Left ventricle myocardium superior (tissue), 1 donor: ENCODE measurements at places on chromosomes 11 and 22. TPM values are rescaled to one million over a fixed set of nuclear protein-coding genes. Genes with fewer than 3 reads are reported as not detected.

GRCh38 chr11:454043-454442 is 4.0 kb downstream of the PTDSS2 start:
- peak; percentile 15 for DNase-seq

Gene ANO9
- total RNA-seq = 1.3 TPM

GRCh38 chr11:33941637-33942160 is 49.8 kb upstream of the LMO2 start:
- DNase-seq = no peak

- no peak for DNase-seq
Observed at GRCh38 chr11:22787551-22788162, 41.9 kb downstream of the SVIP start.

Gene LRRC32
- 30.8 TPM for total RNA-seq

Gene OR5B21
- not detected for total RNA-seq

GRCh38 chr11:66328302-66329144 is 7.7 kb downstream of the RIN1 start:
- DNase-seq = peak; percentile 86

DNA sequence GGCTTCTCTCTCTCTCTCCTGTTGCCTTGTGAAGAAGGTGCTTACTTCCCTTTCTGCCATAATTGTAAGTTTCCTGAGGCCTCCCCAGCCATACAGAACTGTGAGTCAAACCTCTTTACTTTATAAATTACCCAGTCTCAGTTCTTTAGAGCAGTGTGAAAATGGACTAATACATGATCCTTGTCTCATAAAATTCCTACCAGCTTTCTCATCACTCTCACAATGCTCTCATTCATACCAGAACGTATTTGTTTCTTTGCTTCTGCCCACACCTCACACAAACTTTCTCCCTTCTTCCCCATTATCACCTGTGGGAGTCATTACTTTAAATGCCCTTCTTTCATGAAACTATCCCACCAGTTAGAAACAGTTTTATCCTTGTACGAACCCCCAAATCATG is 62.7 kb upstream of the ARHGAP42 start:
- no peak for DNase-seq

GRCh38 chr22:21815357-21815756 is 52.1 kb downstream of the MAPK1 start:
- no peak for DNase-seq

DNA sequence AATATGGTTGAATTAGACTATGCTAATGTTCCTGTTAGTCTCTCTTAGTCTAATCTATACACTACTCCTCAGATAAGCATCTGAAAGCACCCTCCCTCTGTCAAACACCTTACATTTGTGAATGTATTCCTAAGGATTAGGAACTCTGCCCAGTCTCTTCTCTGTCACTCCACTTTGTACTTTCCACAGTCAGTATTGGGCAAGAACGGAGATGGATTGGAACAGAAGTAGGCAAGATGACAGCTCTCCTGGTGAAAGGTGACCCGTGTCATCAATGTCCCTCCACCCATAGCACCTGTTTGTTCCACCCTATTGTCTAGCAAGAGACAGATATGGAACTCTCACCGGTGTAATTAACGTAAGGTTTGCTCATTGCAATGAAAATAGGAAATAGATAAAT is 613.8 kb downstream of the CNTN5 start:
- no peak for DNase-seq

Gene SLC22A8
- not detected for total RNA-seq

- DNase-seq = peak; percentile 66
Observed at GRCh38 chr11:32426819-32427615, 8.3 kb downstream of the WT1 start.

Gene AQP11
- total RNA-seq = 0.87 TPM

DNA sequence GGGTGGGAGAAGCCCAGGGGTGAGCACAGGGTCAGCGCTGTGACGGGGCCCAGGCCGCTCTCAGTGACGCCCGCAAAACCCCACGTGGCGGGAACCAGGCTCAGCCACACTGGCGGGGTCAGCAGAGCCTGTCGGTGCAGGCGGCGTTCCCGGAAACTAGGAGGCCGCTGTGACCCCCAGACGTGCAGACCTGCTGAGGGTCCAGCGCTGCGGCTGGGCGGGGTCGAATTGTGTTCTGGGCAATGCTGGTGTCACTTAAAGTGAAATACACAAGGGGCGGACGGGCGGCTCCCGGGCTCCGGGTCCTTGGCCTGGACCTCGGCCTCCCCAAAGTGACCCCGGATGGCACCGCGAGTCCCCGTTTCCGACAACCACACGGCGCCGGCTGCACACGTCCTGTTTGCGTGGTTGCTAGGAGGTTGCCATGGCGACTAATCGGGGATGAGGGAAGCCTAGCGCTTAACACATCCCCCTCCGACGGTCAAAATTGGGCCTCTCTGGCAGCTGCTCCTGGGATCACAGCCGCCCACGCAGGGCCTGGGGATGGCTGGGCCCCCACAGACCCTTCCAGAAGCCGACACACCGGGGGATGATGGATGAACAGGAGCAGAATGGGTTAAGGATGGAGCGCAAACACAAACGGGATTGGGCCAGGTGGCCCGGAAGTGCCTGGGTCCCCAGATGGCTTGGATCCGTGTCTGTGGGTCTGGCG is 81.7 kb upstream of the PRR5 start:
- peak; percentile 75 for DNase-seq

DNA sequence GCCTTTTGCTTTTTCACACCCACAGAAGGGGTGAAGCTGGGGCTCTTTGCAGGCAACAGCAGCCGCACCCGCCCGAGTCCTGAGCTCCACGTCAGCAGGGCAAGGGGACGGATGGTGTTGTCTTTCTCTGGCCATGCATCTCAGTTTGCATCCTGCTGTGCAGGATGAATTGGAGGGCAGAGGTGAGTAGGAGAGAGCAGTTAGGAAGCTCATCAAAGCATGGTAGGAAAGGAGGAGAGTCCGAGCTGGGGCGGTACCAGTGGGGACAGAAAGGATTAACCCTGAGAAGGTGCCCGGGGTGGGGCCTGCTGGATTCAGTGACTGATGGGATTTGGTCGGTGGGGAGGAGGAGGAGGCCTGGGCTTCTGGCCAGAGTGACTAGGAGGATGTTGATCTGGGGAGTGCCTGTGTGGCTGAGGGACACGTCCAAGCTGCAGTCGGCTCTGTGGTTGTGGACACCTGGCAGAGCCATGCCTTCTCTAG is 14.6 kb downstream of the FAM83F start:
- no peak for DNase-seq

DNA sequence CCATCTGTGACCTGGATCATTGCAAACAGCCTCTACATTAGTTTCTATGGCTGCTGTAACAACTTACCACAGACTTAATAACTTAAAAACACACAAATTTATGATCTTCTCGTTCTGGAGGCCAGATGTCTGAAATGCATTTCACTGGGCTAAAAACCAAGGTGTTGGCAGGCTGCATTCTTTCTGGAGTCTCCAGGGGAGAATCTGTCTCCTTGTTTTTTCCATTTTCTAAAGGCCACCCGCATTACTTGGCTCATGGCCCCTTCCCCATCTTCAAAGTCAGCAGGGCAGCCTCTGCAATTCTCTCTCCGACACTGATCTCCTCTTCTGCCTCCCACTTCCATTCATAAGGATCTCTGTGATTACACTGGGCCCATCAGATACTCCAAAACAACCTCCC is 11.6 kb downstream of the SCGB1A1 start:
- no peak for DNase-seq

DNA sequence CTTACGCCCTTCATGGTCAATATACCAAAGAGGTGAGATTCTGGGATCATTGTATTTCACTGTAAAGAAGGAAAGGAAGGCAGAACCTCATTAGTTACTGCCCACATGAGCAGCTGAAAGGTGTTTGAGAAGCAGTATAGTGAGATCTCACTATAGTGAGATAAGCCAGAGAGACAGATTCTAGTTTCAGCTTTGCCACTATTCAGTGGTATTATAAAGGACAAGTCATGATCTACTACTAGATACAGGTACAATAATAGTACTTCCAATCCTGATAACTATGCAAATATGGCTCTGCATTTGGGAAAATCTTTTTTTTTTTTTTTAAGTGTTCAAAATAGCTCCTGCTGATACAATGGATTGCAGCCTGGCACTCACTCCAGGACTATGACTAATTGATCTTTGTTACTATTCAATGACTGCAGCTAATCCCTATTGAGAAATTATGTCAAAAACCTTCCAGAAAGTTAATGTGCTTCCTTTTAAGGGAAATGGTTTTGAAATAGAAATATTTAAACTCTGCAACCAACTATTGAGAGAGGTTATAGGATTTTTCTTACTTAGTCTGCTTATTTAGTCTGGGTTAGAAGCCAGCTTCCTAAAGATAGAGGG is 8.3 kb upstream of the DLAT start:
- DNase-seq = no peak

DNA sequence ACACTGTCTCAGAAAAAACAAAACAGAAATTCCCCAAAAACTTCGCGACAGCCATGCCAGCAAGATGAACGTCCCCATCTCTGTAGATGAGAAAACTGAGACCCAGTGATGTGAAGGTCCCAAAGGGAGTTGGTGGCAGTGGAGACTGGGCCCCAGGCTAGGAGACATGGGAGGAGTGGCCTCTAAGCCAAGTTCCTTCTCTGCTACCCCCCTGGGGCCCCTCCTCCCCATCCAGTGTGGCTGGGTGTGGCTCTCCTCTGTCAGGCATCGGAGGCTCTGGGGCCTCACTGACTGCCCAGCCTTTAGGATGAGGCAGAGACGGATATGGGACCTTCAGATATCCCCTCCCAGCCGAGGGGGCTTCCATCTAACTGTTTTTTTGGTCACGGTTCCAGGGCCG is 9.8 kb downstream of the RELT start:
- DNase-seq = no peak

- no peak for DNase-seq
Observed at GRCh38 chr11:86816251-86816726, 15.9 kb downstream of the PRSS23 start.

Gene TMEM45B
- total RNA-seq = 0.10 TPM

DNA sequence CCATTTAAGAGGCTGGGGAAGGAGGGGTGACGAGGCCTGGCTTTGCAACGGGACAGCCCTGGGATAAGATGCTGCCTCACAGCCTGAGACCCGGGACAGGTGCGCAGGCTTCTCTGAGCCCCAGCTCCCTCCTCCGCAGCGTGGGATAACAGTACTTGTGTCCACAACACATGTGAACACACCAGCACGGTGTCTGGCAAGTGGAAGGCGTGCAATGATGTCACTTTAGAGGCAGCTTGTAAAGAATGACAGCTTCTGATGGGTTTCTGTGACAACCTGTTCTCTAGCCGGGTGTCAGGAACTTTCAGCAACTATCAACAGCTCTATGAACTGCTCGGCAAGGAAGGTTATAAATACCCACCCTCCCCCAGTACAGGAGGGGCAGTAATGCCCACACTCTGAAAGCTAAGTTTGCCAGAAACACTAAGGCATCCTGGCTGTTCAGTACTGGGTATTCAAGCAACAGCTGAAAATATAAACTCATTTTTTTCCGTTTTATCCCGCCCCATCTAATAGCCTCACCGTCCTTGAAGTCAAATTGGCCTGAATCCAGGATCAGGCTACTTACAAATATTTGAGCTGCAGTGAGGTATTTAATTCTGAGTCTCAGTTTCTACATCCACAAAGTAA is 59.7 kb downstream of the MYH9 start:
- peak; percentile 74 for DNase-seq

DNA sequence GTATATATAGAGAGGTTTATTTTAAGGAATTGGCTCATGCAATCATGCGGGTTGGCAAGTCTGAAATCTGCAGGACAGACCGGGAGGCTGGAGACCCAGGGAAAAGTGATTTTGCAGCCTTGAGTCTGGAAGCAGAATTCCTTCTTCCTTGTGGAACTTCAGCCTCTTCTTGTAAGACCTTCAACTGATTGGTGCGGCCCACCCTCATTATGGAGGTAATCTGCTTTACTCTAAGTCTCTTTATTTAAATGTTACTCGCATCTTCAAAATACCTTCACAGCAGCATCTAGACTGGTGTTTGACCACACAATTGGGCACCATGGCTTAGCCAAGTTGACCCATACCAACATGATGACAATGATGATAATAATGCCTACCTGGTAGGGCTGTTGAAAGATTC is 17.8 kb downstream of the MB start:
- peak; percentile 1 for DNase-seq

Gene GRAP2
- 1.2 TPM for total RNA-seq

DNA sequence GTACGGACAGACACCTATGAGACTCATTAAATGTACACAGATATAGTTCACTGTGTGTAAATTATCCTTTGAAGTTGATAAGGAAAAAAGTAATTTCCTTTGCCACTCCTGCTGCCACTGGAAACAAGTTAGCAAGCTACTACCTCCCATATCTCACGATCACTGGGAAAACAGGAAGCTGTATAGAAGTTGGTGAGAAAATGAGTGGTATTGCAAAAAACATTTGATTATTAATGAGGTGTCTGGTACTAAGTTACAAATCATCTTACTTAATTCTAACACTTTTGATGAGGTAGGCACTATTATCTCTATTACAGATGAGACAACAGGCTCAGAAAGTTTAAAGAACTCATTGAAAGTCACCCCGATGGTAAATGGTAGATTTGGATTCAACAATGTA is 68.5 kb downstream of the GAB2 start:
- DNase-seq = no peak

Gene NXPE4
- not detected for total RNA-seq

- no peak for DNase-seq
Observed at GRCh38 chr11:73306069-73306841, 1.8 kb upstream of the ARHGEF17 start.

Gene DRD2
- not detected for total RNA-seq

DNA sequence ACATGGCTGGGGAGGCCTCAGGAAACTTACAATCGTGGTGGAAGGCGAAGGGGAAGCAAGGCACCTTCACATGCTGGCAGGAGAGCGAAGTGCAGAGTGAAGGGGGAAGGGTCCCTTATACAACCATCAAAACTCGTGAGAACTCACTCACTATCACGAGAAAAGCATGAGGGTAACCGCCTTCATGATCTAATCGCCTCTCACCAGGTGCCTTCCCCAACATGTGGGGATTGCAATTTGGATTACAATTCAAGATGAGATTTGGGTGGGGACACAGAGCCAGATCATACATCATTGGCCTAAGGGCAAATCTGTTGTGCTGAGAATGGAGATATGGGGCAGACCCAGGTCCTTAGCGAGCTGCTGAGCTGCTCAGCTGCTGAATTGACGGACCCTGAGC is 13.1 kb downstream of the C1QTNF6 start:
- DNase-seq = no peak

DNA sequence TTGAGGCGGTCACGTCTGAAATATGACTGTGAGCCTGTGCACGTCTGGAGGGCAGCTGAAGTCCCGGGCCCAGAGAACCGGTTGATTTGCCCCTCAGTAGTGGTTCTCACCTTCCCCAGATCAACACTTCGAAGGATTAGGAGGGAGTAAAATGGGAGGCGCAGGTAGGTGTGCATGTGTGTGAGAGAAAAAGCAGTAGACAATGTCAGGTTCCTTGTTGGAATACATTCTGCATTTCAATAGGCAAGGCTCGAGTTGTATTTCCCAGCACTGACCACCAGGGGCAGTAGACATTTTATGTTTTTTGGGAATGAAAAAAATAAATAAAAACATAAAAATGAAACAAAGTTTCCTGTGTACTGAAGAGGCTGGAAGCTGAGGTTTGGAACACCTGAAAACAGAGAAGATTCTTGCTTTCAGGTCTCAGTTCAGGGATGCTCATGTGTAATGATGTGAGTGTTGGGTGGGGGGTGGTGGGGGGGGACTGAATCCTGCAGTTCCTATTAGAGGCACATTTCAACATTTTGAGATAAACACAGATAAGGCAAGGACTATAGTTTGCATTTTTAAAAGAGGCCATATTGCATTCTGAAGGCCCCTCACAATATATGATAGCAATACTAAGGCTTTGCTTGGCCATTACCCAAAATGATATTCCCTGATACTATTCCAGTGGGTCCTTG is 333.9 kb downstream of the CADM1 start:
- no peak for DNase-seq

- peak; percentile 44 for DNase-seq
Observed at GRCh38 chr22:29524442-29525191, 28.9 kb downstream of the THOC5 start.

Gene MYO18B
- total RNA-seq = 138 TPM
